ENCODE measurements at places on chromosomes 5 and 9.

- no peak for DNase-seq
Observed at GRCh38 chr5:159224471-159224870, 15.1 kb upstream of the RNF145 start.

GRCh38 chr5:88746438-88746882 lies 136.5 kb downstream of the MEF2C start:
- DNase-seq: no peak

DNA sequence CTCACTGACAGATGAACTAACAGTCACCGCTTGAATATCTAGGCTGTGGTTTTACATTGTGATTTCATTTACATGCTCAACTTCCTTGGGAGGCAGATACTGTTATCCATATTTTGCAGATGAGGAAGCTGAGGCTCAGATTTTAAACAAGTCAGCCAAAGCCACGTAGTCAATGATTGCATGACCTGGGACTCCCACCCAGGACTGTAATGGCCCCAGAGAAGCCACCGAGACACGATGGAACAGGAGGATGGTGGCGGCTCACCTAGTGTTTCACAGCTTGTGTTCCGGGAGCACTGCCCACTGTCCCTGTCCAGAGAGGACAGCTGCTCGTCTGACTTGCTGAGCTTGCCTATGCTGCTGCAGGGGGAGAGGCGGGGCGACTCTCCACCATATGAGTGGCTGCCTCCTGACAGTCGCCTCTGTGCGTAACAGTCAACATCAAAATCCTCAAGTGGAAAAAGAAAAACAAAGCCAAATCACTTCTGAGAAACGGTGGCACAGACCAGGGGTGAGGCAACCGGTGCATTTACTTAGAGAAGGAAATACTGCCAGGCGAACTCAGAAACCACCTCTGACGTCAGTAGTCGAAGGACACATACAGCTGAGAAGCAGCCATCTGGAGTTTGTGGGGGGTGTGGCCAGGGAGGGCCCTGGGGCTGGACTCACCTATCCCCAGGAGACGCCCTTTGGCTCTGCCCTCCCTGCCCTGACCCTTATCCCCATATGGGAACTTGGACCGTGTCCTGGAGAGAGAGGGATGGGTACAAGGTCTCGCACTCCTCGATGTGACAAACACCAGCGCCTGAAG lies 82.5 kb downstream of the PRRT1B start:
- DNase-seq: peak; percentile 40

DNA sequence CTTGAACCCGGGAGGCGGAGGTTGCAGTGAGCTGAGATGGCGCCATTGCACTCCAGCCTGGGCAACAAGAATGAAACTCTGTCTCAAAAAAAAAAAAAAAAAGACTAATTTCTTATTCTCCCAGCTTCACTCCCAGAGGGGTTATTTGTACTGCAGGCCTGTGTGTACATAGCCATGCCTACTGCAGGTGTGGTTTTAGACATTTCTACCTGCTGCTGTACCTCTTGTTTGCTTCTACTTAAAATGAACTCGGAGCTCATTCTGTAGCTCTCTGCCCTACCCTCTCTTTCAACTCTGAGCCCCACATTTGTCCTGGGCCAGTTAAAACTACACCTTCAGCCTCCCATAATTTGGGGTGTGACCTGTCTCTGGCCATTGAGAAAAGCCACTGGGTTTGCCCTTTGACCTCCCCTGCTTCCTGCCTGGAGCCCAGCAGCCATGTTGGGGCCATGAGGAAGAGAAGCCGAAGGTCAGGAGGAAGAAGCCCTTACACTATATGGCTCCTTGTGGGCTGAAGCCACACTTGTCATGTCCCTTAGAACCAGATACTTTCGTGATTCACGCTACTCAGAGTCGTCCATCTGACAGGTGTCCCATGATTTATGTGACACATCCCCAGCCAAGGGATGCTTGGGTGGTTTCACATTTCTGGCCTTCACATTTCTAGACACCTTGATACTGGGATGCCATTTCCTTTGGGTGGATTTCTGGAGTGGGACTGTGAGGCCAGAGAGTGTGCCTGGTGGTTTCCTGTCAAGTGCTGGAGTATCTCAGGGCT lies 9.4 kb upstream of the CARD19 start:
- no peak for DNase-seq

- no peak for DNase-seq
Observed at GRCh38 chr9:26694381-26695297, 198.0 kb downstream of the CAAP1 start.

DNA sequence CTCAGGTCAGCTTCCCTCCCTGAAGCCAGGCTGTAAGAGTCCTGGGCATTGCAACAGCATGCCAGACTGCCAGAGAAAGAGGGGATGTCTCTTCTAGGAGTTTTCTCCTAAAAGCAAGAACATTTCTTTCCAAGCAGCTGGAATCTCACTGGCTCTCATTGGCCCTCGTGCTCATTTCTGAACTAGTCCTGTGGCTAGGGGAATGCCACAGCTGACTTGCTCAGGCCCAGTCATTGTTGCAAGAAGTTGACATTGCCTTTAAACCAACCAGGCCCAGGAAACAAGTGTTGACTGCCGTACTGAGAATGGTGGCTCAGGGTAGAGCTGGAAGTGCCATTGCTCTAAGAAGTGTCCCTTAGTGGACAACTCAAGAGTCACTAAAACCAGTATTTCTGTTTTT lies 15.0 kb upstream of the CEP120 start:
- DNase-seq: peak; percentile 34

DNA sequence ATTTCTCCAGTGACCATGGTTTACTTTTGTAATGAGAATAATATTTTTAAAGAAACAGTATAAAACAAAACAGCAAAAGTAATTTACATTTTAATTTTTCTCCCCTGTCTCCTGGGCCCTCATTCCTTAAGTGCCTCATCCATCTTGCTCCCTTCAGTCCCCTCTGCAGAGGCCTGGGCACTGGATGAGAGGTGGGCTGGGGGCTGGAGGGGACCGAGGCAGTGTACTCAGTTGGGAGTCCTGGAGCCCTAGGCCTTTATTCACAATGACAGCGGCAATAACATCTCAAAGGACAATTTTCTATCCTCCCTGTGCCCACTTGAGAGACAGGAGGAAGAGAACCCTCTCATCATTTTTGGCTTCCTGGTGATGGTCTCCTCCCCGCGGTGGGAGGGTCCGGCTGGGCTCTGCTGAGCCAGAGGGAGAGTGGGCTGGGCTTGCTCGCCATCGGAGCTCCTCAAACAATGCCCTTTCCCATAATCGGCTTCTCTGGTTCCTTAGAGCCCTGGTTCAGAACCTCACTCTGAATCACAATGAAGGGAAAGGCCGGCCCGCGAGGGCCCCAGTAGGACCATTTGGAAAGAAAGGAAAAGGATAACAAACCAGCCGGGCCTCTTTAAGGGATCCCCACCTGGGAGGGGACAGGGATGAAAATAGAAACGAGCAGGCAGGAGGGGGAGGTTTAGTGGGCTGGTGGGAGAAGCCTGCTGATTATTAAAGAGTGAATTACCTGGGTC lies 9.7 kb upstream of the SMIM32 start:
- DNase-seq: no peak

- no peak for DNase-seq
Observed at GRCh38 chr5:55533521-55534435, 986 bp downstream of the PLPP1 start.

DNA sequence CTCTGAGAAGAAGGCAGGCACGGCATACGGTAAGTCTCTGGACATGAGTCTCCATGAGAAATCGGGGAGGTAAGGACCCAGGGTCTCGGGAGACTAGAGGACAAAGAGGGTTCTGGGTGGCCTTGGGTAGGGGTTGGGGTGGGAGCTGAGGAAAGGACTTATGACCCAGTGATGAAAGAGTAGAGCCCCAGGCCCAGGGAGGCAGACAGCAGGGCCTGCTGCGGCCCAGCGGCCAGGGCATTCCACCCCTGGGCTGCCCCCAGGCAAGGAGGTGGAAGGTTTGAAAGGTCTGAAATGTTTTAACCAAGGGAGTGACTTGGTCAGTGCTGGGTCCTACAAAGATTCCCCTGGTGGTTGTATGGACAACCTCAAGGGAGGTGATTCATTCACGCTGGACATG lies 89.1 kb downstream of the CRB2 start:
- DNase-seq: no peak

DNA sequence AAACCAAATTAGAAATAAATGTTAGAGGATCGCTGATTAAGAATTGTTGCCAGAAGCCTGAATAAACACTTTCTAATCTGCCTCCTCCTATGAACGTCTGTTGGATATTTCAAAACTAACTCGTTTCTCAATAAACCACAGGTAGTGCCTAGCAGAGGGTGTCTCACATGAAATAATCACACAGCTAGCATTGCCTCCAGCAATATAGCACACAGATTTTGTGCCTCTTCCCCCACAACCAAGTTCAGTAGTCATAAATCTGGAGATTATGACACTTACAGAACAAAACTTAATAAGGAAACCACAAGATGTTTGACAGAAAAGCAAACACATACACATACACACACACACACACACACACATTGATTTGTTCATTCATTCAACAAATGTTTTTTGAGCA lies 173.2 kb upstream of the CDH10 start:
- DNase-seq: no peak

DNA sequence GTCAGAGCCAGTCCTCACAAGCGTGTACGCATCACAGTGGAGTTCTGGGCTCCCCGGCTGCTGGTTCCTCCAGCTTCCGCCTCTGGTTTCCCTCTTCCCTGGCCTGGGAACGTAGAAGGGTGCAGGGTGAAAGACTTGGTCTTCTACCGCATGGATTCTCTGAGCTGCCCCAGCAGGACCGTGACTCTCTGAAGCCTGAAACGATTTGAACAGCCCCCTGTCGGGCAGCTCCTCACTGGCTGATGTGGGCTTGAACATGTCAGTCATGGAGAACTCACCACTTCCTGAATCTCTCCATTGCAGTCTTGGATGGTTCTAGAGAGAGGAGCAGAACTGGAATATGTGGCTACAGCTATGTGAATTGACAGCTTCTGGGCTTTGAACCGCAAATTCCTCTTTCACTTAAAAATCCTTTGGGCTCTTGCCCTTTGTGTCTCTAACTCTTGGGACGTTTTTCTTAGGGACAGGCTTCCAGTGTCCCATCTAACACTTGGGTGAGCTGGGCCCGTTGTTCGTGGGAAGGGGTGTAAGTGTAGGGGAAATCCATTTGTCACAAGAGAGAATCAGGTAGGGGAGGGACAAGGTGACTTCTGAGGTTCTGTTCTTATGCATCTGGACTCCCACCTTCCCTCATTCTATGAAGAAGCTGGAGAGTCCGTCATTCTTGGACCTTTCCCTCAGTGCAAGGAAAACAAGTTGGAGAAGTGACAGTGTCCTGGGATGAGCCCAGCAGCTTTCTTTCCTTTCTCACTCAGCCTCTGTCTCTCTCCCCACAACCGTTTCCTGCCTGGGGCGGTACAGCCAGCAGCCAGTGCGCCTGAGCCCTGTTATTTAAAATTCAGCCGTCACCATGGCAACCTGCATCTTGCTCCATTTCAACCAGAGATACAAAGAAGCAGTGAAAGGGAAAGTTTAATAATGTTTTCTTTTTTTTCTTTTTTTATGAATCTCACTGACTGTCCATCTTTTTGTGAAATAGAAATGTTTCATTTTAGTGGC lies 84.7 kb downstream of the PTTG1 start:
- DNase-seq: peak; percentile 72

GRCh38 chr9:108709126-108709525 lies 146.7 kb downstream of the ACTL7B start:
- DNase-seq: no peak

- DNase-seq: no peak
Observed at GRCh38 chr9:70255486-70255885, 3.3 kb upstream of the SMC5 start.

DNA sequence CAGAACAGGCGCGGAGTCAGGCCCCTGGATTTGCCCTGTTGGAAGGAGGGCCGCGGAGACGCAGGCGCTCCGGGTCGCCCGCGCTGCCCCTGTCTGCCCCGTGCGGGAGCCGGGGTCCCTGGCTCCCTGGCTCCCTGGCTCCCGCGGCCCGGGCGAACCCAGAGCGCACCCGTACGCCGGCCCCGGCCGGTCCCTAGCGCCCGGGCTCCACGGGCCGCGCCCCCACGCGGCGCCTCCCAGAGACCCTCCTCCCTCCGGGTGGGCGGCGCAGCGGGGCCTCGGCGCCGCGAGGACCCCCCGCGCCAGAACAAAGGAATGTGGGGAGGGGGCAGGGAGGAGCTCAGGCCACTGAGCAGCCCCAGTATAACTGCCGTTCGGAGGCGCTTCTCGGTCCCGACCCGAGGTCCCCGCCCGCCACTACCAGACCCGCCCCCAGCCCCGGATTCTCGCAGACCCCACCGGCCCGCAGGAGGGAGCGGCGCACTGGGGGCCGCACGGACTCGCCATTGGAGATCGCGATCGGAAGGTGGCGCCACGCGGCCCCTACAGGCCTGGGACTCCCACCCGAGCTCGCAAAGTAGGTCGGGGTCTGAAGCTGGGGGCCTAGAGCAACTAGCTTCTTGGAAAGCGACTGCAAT lies 2.4 kb downstream of the NFIL3 start:
- no peak for DNase-seq

- no peak for DNase-seq
Observed at GRCh38 chr5:90965110-90965685, 406.6 kb downstream of the ADGRV1 start.

GRCh38 chr9:4986296-4986695 lies 1.2 kb downstream of the JAK2 start:
- no peak for DNase-seq

- no peak for DNase-seq
Observed at GRCh38 chr9:26935847-26936246, 11.2 kb downstream of the PLAA start.

DNA sequence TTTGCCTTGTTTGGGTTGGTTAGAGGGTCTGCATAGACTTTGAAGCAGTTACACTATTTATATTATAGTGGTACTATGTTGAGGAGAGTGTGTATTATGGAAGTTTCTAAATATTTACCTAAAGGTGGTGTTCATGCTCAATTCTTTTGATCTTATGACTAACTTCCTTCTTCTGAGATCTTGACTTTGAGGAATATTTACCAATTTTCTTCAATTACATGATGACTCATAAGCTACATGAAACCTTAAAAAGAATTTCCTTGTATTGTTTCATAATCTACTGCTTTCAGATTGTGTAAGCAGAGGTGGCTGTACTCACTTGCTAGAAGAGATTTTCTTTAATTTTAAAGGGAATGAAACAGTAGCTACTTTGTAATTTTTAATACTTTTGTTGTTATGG lies 276.1 kb downstream of the TAF11L14 start:
- DNase-seq: no peak

DNA sequence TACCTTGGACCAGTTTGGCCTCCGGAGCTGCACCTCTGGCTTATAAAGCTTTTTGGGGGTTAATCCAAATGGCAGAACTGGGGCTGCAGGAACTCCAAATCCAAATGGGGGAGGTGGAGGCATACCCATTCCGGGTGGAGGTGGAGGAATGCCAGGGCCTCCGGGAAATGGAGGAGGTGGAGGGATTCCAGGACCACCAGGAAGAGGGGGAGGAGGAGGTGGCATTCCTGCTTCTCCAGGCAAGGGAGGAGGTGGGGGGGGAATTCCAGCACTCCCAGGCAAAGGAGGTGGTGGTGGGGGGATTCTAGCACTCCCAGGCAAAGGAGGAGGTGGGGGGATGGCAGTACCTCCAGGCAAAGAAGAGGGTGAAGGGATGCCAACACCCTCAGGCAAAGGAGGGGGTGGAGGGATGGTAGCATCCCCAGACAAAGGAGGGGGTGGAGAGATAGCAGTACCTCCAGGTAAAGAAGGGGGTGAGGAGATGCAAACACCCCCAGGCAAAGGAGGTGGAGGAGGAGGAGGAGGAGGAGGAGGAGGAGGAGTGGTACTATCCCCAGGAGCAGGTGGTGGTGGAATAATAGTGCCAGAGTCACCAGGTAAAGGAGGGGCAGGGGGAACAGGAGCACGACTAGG lies 45.2 kb downstream of the DIAPH1 start:
- no peak for DNase-seq

- no peak for DNase-seq
Observed at GRCh38 chr9:108074900-108075299, 585.3 kb upstream of the KLF4 start.
